ENCODE measurements at places on chromosomes 16 and 17. TPM values are rescaled to one million over a fixed set of nuclear protein-coding genes. Genes with fewer than 3 reads are reported as not detected.

Gene KRTAP3-2
- not detected for total RNA-seq

Gene PDE6G
- 27.9 TPM for total RNA-seq

Gene TP53TG3B
- total RNA-seq: not detected

Gene ZG16
- not detected for total RNA-seq

Gene LGALS3BP
- 140 TPM for total RNA-seq

Gene PRKCB
- total RNA-seq: 71.9 TPM

Gene CIITA
- 34.4 TPM for total RNA-seq
